Stimulated activated CD4-positive, alpha-beta T cell treated with anti-CD3 and anti-CD28 coated beads, Interleukin-1b, Interleukin-23, amount 100 ng/mL, for 48 hours (primary cell): ENCODE measurements at places on chromosomes 5 and 9.

DNA sequence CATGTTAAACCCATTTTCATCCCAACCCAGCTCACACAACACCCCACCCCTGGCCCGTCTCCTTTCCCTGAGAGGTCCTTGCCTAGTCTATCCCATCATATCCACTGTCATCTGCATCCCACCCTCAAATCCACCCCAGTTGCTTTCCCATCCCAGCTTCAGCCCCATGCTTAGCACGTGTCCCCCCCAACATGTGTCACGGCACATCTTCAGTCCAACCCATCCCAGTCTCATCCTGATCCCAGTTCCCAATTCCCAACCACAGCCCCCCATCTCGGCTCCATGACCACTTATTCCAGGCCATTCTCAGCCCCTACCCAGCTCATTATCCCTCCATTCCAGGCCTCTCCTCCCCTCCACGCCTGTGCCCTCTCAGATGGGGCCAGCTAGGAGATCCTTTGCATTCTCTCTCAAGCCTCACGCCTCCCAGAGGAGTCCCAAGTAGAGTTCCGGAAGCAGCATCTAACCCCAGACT, 605 bp upstream of the DBN1 start:
- DNase-seq = no peak

GRCh38 chr5:18920966-18921365, 1067.0 kb downstream of the CDH18 start:
- no peak for DNase-seq

GRCh38 chr9:37029304-37029775, 4.7 kb downstream of the PAX5 start:
- no peak for DNase-seq

- DNase-seq = no peak
Observed at GRCh38 chr5:149172709-149173505, 31.6 kb downstream of the ABLIM3 start.

GRCh38 chr9:16062542-16063240, 509.8 kb downstream of the CCDC171 start:
- peak; percentile 27 for DNase-seq

DNA sequence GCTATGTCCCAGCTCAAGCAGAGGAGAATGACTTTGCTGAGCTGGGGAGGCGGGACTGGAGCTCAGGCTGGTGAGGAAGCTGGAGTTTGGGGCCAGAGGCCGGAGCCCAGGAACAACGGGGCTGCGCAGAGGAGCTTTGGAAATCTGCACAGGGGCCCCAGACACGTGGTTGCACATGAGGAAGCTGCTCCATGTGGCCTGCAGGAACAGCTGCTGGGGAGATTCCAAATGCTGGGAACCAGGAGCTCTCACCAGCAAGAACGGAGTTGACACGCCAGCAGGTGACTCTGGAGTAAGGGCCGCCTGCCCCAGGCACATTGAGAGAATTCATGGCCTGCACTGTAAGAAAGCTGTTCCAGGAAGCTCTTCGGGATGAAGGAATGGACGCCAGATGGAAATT, 91.0 kb downstream of the OLFM1 start:
- DNase-seq = no peak

DNA sequence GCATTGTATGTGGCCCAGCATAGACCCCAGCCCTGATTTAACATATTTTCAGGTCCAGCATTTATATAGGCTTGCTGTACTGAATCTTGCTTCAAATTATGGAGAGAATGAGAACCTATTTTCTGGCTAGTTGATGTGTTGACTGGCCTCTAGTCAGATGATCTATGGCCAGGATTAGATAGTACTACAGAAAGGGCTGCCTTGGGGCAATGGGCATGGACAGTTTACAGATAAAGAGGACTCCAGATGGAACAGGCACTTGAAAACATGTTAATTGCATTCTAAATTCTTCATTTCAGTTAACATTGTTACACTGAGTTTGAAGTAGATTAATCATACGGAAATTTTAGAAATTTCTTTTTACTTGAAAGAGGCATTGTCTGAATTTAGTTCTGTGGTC, 61.5 kb downstream of the RAB14 start:
- no peak for DNase-seq

GRCh38 chr9:110742741-110743371, 74.3 kb downstream of the MUSK start:
- DNase-seq = no peak

- no peak for DNase-seq
Observed at GRCh38 chr9:28926306-28926705, 1353.0 kb upstream of the C9orf72 start.

DNA sequence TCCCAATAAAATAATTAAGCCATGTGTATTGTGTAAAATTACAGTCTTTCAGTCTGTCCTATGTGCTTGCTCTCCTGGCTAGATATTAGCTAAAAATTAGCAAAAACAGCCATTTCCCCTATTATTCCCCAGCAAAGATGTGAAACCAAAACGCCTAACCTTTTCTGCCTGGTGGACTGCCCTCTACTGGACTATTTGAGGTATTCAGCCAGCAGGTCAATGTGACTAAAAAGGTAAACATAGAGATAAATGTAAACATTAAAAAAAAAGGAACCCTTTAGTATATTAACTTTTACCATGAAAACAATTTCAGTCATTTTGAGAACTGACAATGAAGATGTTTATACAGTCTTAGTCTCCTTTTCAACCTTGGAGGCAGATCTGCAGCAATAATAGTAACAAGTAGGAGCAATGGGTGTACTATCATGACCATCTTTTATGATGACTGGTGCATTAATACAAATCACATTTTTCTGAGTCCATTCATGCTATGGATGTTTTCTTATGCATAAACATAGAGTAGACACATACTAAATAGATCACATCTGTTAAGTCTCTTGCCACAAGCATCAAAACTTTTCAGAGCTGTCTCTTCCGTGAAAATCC, 10.1 kb downstream of the ATG12 start:
- DNase-seq = peak; percentile 23

- no peak for DNase-seq
Observed at GRCh38 chr9:4548811-4549725, 58.8 kb downstream of the SLC1A1 start.

GRCh38 chr5:117999939-118000549, 988.3 kb downstream of the DTWD2 start:
- no peak for DNase-seq

- DNase-seq = peak; percentile 2
Observed at GRCh38 chr5:89313804-89314588, 431.0 kb upstream of the MEF2C start.
